ENCODE measurements at places on chromosomes 1 and 21.

GRCh38 chr1:210342986-210343780 lies 14.5 kb downstream of the HHAT start:
- peak; percentile 32 for DNase-seq

DNA sequence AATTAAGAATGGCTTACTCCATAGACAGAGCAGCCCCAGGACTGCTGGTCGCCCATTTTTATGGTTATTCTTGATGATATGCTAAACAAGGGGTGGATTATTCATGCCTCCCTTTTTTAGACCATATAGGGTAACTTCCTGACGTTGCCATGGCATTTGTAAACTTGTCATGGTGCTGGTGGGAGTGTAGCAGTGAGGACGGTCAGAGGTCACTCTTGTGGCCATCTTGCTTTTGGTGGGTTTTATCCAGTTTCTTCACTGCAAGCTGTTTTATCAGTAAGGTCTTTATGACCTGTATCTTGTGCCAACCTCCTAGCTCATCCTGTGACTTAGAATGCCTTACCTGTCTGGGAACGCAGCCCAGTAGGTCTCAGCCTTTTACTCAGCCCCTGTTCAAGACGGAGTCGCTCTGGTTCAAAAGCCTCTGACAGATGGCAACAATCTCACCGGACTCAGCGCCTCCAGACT lies 5.2 kb upstream of the AGPAT3 start:
- DNase-seq, result no peak

- DNase-seq, result no peak
Observed at GRCh38 chr1:10901891-10902805, 105.7 kb upstream of the CASZ1 start.

DNA sequence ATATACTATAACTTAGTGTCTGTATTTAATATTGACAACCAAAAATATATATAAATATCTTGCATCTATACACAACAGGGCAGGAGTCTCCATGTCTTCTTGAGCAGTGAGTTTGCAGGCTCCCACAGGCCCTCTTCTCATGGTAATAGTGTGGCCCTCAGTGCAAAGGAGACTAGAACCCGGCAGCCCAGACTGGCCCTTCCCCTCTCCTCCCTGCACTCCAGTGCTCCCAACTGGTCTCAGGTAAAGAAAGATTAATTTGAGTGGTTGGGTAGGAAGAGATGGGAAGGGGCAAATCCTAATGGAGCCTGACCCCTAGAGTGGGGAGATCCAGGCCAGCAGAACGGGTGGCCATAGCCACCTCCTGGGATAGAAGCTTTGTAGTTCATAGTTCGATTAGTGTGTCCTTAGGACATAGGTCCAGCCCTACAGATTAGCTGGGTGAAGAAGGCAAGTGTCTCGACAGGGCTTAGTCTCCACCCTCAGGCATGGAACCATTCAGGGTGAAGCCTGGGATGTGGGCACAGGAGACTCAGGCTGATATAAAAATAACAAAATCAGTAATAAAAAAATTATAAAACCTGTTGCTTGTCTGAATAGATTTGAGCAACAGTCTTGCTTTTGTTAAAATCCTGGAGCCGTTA lies 32.3 kb downstream of the SLC2A1 start:
- DNase-seq, result no peak

DNA sequence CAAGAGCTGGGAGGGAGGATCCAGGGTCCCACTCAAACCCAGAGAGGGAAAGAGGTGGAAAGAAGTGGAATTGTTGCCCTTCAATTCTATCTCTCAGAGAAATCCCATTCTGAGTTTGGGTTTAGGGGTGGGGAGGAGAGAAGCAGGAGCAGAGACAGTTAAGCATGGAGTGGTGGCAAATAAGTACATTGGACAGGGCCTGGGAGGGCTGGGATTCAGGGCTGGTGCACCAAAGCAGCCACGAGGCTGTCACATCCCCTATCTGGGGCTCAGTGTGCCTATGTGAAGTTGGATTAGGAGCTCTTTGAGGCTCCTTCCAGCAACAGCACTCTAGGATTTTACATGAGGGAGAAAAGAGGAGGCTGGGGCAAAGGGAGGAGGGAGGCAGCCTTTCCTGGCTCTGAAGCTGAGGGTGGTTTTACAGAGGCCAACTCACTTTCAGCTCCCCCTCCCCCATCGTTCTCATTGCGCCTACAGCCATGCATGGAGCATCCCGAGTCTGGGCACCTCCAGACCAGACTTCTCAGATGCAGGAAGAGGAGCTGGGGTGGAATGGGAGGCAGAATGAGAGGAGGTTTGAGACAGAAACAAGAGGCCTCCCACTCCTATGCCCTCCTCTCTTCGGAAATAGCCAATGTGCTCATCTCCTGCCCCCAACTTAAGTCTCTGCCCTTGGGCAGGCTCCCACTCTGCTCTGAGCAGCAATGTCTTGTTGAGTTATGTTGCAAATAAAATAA lies 3.0 kb upstream of the SYT6 start:
- no peak for DNase-seq

DNA sequence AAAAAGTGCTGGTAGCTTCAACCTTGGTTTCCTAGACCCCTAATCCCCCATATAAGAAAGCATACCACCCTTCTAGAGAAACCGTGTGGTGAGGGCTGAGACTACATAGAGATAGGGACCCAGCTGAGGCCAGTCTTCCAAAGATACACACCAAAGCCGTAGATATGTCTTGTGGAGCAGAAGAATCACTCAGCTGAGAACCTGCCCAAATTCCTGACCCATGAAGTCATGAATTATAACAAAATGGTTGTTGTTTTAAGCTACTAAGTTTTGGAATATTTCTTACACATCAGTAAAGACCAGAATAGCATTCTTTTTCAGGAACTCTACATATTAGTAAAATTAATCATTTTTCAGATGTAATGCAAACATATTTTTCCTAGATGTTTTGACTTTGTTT lies 3.3 kb upstream of the SNRPE start:
- peak; percentile 55 for DNase-seq

GRCh38 chr21:16841975-16842695 lies 670.7 kb upstream of the CXADR start:
- no peak for DNase-seq

DNA sequence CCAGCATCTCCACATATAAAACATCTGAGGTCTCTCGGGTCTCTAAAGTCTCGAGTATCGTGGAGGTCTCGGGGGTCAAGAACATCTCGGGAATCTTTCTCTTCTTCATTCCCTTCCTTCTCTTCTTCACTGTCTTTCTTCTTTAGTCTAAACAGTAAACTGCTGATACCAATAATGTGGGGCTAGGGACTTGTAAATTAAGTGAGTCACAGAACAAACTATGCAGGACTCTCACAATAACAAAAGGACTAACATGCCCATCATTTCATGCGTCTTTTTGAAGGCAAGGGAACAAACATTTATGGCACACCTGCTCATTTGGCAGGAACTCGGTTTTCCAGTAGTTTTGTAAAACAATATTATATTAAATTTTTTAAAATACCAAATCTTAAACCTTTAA lies 32.4 kb downstream of the PRPF38A start:
- no peak for DNase-seq

DNA sequence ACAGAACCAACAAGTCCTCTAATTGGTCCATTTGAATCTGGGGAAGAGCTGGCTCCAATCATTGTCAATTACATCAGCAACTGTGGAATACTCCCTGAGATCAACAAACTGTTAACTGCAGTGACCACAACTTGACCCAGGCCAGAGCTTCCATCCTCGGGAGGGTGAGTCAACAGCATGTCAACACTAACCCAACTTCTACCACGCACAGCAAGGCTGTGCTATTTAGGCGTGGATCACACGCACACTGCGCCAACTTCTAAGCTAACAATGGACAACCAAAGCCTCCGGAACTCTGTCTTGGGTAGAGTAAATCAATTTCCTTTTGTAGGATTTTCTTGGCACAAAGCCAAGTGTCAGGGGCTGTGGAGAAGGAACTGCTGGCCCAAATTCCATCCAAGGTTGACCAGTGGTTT lies 30.4 kb downstream of the APP start:
- DNase-seq, result peak; percentile 81

DNA sequence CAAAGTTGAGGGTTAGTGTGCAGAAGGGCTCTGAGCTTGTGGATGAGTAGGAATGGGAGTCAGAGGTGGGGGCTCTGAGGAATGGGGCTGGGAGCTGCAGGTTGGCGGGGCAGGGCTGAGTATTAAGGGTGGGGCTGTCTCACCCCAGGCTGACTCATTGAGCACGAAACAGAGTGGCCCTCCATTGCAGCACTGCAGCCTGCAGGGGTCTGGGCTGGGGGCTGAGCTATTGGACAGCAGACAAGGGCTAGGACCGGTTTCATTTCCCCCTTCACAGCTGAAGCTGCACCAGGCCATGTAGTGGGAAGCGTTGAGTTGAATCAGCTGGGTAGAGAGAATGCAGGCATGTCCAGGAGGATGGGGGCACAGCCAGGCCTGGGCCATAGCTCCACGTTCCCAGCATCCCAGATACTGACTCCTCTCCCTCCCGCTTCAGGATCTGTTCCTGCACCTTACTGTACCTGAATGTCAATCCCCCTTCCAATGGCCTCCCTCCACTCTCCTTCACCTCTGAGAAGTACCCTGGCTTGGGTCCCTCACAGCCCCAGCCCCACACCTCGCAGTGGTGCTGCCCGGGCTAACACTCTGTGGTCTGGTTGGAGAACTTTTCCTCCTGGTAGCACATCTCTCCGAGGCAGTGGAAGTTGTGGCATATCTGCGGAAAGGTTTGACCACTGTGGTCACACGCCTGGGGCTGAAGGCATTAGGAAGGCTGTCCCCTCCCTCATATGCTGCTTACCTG lies 4.4 kb upstream of the INPP5B start:
- DNase-seq, result no peak

- DNase-seq, result no peak
Observed at GRCh38 chr1:116558571-116558970, 12.3 kb downstream of the CD58 start.

GRCh38 chr1:111556325-111557037 lies 53.0 kb upstream of the ADORA3 start:
- DNase-seq, result no peak

- no peak for DNase-seq
Observed at GRCh38 chr1:3904006-3904842, 4.2 kb upstream of the C1orf174 start.

DNA sequence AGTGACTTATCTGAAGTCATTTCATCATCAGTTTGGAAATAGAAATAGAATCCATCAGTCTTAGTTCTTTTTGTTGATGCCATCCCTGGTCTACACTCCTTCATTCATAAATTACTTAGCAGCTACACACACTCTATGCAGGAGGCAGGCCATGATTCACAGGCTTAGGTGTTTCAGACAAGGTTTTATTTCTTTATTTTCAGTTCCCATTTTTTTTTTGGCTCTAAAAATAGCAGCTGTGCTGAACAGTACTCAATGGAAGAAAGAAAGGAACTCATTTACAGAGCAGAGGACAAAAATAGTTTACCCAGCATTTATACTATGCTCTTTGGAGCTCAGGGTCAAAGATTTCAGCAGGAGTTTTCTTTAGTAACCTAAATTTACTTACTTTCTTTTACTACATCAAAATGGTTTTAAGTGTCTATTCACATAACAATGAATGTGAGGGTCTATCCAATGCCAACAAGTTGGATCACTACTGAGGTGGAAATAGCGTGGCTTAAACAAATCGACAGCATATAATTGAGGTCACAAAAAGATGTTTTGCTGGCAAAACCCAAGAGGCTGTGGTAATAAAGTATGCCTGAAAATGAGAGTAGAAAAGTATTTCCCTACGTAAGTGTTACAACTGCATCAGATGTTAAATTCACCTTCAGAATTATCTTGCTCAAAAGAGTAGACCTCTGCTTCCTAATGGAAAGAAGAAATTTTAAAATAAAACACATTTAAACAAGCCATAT lies 7.7 kb downstream of the KRTAP19-8 start:
- DNase-seq, result no peak

GRCh38 chr1:164716992-164717703 lies 158.2 kb downstream of the PBX1 start:
- DNase-seq, result no peak

- DNase-seq, result no peak
Observed at GRCh38 chr1:89149976-89150375, 24.1 kb upstream of the GBP2 start.

DNA sequence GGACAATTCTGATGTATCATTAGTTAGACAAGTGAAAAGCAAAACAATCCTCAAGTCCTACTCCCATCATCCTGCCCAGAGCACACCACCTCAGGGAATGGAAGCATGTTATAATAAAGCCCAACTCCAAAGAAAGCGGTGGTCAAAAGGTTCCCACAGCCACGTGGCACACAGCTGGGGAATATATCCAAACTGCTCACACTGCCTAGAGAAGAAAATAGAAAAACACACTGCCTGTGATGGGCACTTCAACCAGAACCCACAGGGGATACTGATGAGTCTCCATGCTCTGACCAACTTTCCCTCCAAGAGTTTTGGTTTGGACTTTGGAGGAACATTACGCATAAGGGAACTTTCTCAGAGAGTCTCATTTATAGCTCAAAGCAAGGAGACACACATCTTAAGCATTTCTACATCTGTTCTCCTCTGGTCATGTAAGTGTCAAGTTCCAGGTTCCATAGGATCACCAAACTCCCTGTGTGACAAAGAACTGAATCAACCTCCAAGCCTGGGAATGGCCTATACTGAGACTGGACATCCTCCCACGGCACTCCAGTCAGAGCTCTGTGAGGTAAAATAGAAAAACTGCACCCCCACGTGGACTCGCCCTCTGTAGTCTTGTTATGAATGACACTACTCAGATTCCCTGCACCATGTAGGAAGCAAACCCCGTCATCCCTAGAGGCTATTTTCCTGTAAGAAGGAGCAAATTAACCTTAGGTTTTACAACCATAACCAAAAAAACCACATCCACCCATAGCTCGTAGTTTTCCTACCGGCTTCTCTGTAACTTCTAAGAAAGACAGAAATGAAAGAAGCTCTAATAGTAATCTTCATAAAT lies 12.2 kb downstream of the DSTYK start:
- no peak for DNase-seq

DNA sequence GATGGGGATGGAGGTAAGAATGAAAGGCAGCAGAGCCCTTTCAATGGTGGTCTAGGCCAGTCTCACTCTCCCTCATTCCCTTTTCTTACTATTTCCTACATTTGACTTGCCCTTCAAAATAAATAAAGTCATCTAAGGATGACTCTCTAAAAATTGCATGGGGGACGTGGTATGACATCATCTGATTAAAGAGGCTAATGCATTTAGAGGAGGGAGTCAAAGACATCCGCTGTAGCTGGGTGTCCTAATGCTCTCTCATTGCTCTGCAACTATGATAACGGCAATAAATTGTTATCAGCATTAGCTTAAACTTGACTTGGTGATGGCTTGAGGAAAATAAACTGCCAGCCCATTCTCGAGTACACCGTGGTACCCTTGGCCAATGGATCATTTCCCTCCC lies 225.6 kb upstream of the PBX1 start:
- DNase-seq, result no peak

DNA sequence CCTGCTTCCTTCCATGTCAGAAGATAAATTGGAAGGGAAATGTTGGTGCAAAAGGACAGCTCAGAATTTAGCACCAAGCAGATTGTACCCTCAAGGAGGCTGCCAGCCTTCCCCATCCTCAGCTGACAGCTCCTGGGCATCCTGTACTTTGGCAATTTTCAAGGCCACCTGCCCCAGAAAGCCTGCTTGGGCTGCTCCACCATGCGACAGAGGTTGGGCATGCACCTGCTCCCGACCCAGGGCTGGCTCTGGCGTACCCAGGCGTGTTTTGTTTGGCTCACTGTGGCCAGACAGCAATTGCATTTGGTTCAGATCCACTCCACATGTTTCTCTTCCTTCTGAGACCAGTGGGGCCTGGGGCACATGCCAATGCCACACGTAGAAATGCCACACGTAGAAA lies 547.8 kb downstream of the NPHP4 start:
- no peak for DNase-seq

GRCh38 chr1:53893999-53894636 lies at the start of gene DIO1:
Gene DIO1, plus strand, starts transcription at chr1:53894187. Its CDS starts 24 bp downstream, at chr1:53894211.
- no peak for DNase-seq

GRCh38 chr1:68673771-68674170 lies 176.9 kb upstream of the DEPDC1 start:
- no peak for DNase-seq

- no peak for DNase-seq
Observed at GRCh38 chr1:205665201-205666045, 14.9 kb downstream of the SLC45A3 start.

Measured in hepatic stellate cell (primary cell).